ENCODE measurements at places on chromosomes 11 and 22.

- DNase-seq = no peak
Measured at GRCh38 chr11:26958702-26959049, 35.2 kb upstream of the FIBIN start.

- DNase-seq = peak; percentile 57
Measured at GRCh38 chr22:26756675-26757293, 99.4 kb downstream of the MIAT start.

DNA sequence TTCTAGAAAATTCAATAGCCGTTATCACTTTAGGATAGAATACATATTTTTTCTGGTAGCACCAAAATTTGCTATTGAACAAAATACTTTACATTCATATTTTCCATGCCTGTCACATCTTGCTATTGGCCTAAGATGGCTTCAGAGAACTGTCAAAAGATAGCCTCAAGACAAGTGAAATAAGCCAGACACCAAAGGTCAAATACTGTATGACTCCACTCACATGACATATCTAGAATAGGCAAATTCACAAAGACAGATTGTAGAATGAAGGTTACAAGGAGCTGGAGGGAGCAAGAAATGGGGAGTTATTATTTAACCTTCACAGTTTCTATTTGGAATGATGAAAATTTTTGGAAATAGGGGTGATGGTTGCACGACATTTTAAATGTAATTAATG, 223.7 kb upstream of the ZC3H12C start:
- no peak for DNase-seq

GRCh38 chr11:93143186-93143585, 54.6 kb downstream of the SLC36A4 start:
- DNase-seq = no peak

- DNase-seq = no peak
Measured at GRCh38 chr11:442611-443081, 835 bp upstream of the ANO9 start.

- no peak for DNase-seq
Measured at GRCh38 chr22:48821346-48821690, 1006.4 kb downstream of the BRD1 start.

GRCh38 chr22:44305455-44305854, 7.3 kb downstream of the SHISAL1 start:
- DNase-seq = no peak

GRCh38 chr22:41085842-41086241, 6.5 kb upstream of the EP300 start:
- no peak for DNase-seq

DNA sequence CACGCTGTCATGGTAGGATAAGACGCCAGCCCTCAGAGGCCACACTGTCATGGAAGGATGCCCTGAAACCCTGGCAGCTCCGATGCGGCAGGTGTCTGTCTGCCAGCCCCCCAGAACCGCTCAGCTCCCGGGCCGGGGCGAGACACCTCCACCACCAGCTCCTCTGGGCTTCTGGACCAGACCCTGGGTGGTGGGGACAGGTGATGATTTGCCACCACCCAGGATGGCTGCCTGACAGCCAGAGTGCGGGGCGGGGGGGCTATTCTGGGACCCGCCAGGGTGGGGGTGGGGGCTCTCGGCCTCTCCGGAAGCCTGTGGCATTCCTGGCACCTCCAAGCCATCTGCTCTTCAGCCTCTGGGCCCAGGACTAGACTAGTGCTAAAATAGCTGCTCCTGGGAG, 9.4 kb downstream of the PHLDA2 start:
- no peak for DNase-seq

DNA sequence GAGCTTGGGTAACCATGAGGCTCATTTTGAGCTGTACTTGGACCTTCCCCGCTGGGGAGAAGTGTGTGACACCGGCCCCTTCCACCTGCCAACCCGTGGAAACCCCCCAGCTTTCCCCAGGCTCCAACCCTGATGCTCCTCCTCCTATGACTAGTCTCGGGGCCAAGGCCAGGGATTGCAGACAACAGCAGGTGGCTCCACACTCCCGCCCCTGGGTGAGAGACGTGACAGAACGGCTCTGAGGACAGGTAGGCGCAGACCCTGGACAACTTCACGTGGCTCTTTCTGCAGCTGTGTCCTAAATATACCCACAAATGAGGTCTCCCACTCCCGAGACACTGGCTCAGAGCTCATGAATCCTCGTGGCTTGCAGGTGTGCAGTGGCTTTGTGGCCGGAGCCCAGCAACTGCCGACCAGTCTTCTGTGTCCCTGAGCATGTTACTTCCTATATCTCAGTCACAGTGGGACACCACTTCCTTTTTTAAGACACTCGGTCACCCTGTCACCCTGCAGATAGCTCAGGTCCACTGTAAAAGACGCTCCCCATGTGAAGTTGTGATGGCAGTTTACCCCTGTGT, 55.2 kb downstream of the NECTIN1 start:
- DNase-seq = peak; percentile 66

DNA sequence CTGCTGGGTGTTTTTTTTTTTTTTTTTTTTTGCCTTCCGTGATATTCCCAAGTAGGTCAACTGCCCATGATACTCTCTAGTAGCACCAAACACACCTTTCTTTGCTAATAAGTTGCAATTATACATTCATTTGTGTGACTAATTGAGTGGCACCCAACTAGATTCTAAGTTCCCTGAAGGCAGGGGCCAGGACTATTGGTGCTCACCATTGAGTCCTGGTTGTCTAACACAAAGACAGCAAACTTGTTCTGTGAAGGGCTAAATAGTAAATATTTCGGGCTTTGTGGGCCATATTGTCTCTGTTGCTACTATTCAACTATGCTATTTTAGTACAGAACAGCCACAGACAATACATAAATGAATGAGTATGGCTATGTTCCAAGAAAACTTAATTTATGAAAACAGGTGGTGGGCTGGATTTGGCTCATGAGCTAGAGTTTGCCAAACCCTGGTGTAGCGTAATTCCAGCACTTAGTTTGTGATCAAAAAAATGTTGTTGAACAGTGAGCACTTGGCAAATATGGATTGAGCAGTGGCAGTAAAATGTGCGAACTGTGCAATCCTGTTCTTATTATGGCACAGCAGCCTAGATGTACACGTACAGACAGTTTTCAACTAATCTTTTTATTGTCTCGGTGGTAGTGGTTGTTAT, 11.3 kb downstream of the ENDOD1 start:
- no peak for DNase-seq

DNA sequence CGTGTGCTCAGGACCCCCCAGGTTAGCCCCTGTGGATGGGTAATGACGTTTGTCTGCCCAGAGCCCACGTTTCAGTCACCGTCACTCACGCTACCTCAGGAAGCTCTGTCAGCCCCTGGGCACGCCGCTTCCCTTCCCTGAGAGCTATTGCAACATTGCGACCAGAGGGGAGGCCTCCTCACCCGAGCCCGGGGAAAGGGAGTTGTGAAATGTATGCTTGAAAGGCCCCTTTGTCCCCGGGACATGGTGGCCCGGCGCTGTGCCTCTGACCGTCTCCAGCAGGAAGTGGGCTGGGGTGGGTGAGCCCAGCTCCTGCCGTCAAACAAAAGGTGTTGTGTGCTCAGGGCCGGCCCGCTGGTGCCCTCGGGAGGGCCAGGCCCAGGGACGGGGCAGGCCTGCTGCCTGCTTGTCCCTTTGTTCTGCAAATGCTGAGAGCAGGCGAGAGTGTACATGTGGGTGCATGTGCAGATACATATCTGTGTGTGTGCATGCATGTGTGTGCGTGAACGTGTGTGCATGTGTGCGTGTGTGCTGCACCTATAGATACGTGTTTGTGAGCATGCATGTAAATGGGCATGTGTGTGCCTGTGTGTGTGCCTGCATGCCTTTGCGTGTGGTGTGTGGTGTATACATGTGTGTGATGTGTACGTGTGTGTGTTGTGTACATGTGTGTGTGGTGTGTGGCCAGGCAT, 1125.0 kb downstream of the BRD1 start:
- no peak for DNase-seq

- no peak for DNase-seq
Measured at GRCh38 chr11:106014035-106014434, 8.0 kb downstream of the MSANTD4 start.

DNA sequence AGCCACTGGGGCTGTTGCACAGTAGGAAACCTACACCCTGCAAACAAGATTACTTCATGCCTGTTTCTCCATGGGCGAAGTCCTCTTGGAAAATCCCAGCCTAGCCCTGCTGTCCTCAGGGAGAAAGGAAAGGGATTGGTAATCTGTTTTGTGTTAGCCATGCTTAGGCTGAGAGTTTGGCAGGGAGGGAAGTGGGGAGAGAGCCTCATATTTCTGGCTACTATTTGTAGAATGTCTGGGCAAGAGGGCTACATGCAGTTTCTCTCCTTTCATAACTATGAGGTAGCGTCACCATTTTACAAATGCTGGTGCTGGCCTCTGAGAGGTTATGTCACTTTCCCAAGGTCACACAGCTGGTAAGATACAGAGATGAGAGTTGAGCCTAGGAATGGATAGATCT, 737 bp upstream of the MFRP start:
- no peak for DNase-seq

DNA sequence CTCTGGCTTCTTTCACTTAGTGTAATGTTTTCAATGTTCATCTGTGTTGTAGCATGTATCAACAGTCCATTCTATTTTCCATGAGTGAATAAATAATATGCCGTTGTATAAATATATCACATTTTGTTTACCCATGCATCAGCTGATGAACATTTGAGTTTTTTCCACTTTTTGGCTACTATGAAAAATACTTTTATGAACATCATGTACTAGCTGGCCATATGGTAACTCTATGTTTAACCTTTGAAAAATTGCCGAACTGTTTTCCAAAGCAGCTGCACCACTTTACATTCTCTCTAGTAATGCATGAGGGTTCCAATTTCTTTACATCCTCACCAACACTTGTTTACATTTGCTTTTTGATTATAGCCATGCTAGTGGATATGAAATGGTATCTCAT, 59.8 kb upstream of the FAR1 start:
- no peak for DNase-seq

GRCh38 chr11:36230779-36231699, 58.2 kb downstream of the COMMD9 start:
- no peak for DNase-seq

DNA sequence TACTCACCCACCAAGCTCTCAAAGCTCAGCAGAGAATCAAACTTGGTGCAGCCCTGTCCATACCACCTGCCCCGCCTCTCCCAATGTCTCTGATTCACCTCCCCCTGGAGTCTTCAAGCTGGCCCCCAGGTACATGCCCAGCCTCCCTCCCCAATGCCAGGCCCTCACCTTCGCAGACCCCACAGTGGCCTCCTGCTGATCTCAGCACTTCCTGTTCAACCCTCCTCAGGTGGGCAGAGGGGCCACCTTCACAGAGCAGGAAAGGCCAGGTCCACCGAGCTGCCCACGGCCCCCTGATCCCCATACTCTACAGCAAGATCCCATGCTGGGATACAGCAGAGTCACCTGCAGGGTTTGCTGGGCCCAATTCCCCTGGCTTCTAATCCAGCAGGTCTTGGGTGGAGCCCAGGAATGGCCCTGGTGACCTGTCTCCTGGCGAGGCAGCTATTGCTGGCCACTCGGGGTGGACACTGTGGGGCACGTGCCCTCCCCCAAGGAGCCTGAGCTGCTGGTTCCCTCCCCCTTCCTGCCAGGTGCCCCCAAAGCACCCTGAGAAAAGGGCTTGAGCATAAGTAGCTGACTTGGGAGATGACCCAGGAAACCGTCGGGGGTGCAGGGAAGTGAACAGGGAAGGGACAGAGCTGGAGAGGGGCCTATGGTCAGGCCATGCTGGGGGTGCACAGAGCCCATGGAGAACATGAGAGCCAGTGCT, 150.7 kb downstream of the BRD1 start:
- DNase-seq = no peak

DNA sequence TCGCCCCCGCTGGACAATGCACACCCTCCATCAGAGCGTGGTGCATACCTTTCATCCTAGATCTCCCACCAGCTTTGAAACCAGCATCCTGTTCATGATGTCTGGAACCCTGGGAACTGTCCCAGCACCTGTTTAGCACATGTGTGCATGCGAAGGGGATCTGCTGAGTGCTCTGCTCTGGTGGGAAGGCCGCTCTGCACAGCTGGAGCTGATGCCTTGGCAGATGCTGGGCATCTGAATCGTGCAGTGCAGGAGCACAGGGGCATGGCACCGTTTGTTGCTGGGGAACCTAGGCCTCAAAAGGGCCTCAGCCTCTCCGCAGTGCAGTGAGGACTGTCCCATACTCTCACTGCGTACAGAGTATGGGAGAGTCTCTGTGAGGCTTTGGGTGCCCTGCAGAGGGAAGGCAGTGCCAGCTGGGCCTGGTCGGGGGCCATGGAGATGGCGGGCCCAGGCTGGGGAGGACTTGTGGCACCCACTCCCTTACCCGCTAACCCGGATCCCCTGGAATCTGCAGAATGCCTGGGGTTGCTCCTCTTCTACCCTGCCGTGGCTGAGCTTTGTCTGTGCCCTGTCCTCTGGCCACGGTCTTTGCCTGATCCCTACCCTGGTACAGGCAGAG, 72.9 kb upstream of the ATXN10 start:
- DNase-seq = no peak

DNA sequence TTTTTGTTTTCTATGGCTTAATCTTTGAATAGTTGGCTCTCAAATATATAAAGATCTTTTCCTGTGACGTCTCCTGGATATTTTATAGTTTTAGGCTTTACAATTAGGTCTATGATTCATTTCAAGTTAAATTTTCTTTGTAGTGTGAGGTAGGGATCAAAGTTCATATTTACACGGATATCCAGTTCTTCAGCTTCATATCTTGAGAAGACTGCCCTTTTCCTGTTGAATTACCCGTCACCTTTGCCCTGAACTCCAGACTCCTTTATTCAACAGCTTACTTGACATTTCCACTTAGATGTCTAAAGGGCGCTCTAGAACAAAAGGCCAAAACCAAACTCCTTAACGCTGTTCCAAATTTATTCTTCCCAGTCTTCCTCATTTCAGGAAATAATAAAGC, 51.7 kb downstream of the TTC17 start:
- no peak for DNase-seq

GRCh38 chr11:88315981-88316441, 21.5 kb downstream of the CTSC start:
- no peak for DNase-seq

- DNase-seq = no peak
Measured at GRCh38 chr11:126282361-126282735, 545 bp upstream of the TIRAP start.

GRCh38 chr11:69352166-69352565, 58.2 kb downstream of the MYEOV start:
- no peak for DNase-seq

Data from GM12891 (cell line).